Astrocyte (in vitro differentiated cells and primary cell): ENCODE measurements at places on chromosomes 6 and 20.

DNA sequence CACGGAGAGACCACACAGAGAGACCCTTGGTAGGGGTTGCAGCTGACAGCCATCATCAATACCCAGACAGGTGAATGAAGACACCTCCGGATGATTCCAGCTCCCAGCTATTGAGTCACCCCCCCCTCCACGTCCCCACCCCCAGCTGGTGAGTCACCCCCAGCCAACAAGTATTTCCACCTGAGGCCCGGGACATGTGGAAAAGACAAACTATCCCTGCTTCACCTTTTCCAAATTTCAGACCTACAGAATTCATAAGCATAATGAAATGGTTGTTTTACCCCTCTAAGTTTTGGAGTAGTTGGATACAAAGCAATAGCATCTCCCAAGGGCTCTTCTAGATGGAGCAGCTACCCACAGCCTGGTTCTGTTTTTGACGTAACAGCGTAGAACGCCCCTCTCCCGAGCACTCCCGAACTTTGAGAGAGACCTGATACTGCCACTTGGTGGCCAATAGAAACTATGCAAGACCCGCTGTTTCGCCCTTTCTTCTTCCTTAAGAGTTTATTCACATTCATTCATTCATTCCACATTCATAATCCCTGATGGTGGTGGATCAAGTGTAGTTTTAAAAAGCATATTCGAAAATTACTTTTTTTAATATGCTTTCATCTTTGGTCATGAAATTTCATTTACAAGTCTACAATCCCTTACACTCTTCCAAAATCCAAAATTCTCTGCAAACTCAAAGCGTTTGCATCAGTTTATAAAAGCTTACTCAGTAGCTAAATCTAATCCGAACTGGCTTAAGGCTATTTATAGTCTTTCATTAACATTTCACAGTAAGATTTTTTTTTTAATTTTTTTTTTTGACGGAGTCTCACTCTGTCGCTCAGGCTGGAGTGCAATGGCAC, 15.1 kb upstream of the PPP1R16B start:
- H3K36me3 ChIP-seq, result no peaks in the 10 kb centered on the region
- H3K4me3 ChIP-seq, result no peak overlapping the region
- H3K27ac ChIP-seq, result no peak overlapping the region
- H3K27me3 ChIP-seq, result peaks cover 1% of the 10 kb centered on the region
- no peaks in the 10 kb centered on the region for H3K4me1 ChIP-seq

GRCh38 chr6:167761794-167762258, 64.9 kb upstream of the AFDN start:
- no peaks in the 10 kb centered on the region for H3K36me3 ChIP-seq
- no peak overlapping the region for H3K27ac ChIP-seq
- H3K27me3 ChIP-seq, result peaks cover 4% of the 10 kb centered on the region
- no peak for DNase-seq
- no peak overlapping the region for H3K4me3 ChIP-seq
- no peaks in the 10 kb centered on the region for H3K4me1 ChIP-seq

- no peaks in the 10 kb centered on the region for H3K36me3 ChIP-seq
- H3K27ac ChIP-seq, result no peak overlapping the region
- H3K27me3 ChIP-seq, result no peaks in the 10 kb centered on the region
- no peaks in the 10 kb centered on the region for H3K4me1 ChIP-seq
Observed at GRCh38 chr6:75012018-75012417, 193.8 kb downstream of the COL12A1 start.

DNA sequence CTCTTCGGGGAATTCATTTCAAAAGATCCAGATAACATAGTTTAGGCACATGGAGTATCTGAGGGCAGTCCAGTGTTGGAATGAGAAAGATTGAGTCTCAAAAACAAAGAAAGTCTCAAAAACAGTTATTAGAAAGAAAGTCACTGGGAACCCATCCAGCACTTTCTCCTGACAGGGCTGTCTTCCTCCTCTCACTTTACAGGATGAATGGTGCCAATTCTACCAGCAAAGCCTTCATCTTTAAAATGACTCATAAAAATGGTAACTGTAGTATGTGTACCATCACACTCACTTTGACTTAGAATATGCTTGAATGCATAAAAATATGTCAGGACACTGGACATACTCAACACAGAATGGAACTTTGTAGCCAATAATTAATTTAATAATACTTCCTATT, 71.3 kb downstream of the SLC22A3 start:
- no peak overlapping the region for H3K4me3 ChIP-seq
- H3K36me3 ChIP-seq, result no peaks in the 10 kb centered on the region
- no peak for DNase-seq

DNA sequence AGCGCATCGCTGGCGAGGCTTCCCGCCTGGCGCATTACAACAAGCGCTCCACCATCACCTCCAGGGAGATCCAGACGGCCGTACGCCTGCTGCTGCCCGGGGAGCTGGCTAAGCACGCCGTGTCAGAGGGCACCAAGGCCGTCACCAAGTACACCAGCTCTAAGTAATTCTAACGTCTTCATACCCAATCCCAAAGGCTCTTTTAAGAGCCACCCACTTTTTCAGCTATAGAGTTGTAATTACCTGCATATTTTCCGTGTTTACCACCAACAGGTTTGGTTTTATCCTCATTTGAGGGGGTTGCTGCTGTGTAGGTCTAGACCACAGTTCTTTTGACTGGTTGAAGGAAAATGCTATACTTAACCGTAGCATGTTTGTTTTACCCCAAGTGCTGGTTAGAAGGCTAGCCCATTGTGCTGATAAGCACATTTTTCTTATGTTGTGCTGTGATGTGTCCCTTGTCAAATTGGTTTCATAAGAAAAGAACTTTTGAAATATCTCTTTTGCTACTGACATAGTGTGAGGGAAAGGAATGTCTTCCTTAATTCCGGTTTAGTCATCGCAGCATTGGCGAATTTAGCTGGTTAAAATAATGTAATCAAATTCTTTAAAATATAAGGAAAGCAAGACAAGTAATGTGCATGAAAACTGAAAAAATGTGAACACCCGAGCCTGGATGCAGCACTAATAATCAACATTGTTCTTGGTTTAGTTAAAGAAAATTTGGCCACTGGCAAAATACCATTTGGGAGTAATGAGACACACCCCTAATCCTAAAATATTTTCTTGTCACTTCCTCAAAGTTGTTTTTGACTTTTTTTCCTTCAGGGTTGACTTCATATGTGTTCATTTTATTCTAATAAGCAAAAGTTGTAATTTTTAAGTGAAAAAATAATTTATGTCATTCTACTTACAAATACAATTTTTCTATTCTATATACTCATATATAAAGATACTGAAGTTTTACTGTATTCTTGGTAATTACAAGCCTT, 112.8 kb downstream of the HFE start:
- H3K27me3 ChIP-seq, result no peaks in the 10 kb centered on the region
- H3K4me3 ChIP-seq, result peak overlapping the region; percentile 93
- no peaks in the 10 kb centered on the region for H3K36me3 ChIP-seq
- peak overlapping the region; percentile 82 for H3K27ac ChIP-seq

GRCh38 chr20:24100370-24101011, 111.9 kb upstream of the GGTLC1 start:
- H3K4me1 ChIP-seq, result peaks cover 41% of the 10 kb centered on the region
- H3K36me3 ChIP-seq, result no peaks in the 10 kb centered on the region
- no peak overlapping the region for H3K4me3 ChIP-seq
- peaks cover 5% of the 10 kb centered on the region for H3K27me3 ChIP-seq

- H3K4me1 ChIP-seq, result peaks cover 4% of the 10 kb centered on the region
- no peak overlapping the region for H3K4me3 ChIP-seq
- peak; percentile 54 for DNase-seq
- H3K27me3 ChIP-seq, result no peaks in the 10 kb centered on the region
- no peak overlapping the region for H3K27ac ChIP-seq
Observed at GRCh38 chr6:53896196-53896595, 101.4 kb downstream of the LRRC1 start.

DNA sequence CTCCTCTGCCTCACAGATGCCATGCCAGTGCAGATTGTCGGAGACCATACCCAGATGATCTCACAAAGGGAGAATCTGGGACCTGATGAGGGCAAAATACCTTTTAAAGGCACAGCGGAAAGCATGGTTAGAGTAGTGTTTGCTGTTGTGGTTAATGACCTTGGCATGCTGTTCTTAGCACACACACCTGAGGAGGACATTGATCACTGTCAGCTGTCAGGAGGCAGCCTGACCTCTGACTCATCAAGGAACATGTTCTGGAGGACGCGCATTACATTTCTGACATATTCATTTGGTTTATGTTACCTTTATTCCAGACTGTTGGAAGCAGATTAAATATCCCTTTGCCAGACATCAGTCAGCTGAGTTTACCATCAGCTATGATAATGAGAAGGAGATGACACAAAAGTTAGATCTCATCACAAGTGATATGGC, 57.1 kb downstream of the GOPC start:
- no peak overlapping the region for H3K4me3 ChIP-seq
- H3K27ac ChIP-seq, result peak overlapping the region; percentile 29
- H3K36me3 ChIP-seq, result peaks cover 45% of the 10 kb centered on the region
- peaks cover 33% of the 10 kb centered on the region for H3K4me1 ChIP-seq
- peak; percentile 60 for DNase-seq

DNA sequence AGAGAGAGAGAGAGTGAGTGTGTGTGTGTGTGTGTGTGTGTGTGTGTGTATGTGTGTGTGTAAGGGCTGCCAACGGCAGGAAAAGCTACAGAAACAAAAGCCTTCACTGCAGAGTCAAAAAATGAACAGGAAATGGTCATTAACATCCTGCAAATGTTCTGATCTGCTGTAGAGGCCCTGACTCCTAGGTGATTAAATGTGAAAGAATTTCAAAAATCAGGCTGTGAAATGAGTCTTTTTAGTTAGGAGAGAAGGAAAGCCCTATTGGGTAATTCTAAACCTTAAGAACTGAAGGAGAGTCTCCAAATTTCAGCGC, 166.5 kb upstream of the MYLIP start:
- no peaks in the 10 kb centered on the region for H3K36me3 ChIP-seq
- DNase-seq, result peak; percentile 87
- H3K4me1 ChIP-seq, result peaks cover 6% of the 10 kb centered on the region
- peak overlapping the region; percentile 9 for H3K27ac ChIP-seq
- no peaks in the 10 kb centered on the region for H3K27me3 ChIP-seq

DNA sequence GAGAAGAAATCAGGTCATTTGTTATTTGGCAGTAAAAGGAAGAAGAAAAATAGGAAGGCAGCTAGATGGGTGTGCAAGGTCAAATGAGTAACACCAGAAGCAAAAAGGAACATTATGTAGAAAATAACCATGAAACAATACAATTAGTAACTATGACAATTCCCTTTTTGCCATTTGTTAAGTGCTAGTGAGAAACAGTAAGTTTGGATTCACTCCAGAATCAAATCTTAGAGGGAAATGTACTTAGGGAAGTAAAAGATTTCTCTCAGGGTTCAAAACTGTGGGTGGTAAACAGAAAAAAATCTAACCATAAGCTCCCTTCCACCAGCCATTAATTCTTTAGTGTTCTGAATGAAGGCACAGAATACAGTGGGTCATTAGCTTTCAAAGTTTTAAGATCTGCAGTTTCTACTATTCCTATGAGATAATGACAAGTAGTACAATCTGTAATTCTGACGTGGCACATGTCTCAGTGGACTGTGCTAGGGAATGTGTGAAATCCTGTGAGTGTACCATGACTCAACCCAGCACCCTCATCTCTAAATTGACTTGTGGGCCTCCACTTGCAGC, 17.1 kb downstream of the REPS1 start:
- no peaks in the 10 kb centered on the region for H3K27me3 ChIP-seq
- H3K36me3 ChIP-seq, result no peaks in the 10 kb centered on the region
- H3K27ac ChIP-seq, result peak overlapping the region; percentile 89
- H3K4me3 ChIP-seq, result no peak overlapping the region
- peak; percentile 96 for DNase-seq

DNA sequence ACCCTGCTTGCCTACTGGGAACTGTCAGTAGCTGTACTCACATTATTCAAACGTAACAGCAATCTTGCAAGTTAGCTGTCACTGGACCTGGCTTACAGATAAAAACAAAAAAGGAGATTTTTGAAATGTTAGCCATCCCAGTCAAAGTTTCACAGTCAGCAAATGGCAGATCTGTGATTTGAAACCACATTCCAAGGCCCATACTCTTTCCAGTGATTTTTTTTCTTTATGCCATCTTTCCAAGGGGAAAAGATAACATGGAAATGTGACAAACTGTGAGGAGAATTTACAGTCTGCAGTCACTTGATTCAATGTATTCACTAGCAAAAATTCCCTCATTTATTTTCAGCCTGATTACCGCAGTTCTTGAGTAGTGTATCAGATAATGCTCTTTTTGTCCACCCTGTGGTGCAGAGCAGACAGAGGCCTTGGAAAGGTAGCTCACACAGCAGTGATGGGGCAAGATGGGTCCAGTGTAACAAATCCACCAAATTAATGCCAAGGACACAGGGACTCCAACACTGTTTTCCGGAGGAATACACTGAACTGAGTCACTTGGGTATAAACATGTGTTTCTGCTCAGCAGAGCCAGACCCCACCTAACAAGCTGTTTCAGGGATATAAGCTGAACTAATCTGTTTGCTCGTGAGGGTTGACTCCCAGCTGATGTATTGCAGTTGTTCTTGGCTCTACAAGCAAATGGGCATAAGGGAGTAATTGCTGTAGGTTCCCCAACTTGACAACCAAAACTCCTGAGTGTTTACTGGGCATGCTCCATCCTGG, 49.9 kb upstream of the ADGRF1 start:
- DNase-seq, result no peak
- peaks cover 5% of the 10 kb centered on the region for H3K4me1 ChIP-seq
- no peaks in the 10 kb centered on the region for H3K27me3 ChIP-seq

GRCh38 chr6:81634155-81634880, 118.2 kb downstream of the TENT5A start:
- no peaks in the 10 kb centered on the region for H3K27me3 ChIP-seq
- no peak overlapping the region for H3K4me3 ChIP-seq
- no peaks in the 10 kb centered on the region for H3K4me1 ChIP-seq
- H3K27ac ChIP-seq, result no peak overlapping the region

DNA sequence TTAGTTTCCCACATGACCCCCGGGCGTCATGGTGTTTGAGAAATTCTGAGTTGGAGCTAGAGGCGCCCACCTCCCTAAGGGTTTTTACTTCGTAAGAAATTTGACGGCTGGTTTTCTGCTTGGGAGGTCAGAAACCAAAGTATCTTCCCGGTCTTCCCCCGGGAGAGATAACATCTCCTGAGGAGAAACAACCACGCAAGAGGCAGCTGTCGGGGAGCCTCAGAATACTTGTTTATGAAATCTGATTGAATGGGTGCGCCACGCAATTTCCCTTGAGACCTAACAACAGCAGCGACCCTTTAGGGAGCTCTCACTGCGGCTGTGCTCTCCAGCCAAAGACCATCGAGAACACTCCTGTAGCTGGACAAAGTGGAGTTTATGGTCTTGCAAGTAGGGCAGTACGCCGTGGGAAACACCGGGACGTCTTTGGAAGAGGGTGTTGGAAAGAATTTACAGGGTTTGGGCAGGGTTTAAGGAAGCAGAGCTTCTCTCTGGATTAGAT, 608 bp upstream of the EIF2S2 start:
- peak; percentile 22 for DNase-seq
- H3K27me3 ChIP-seq, result peaks cover 3% of the 10 kb centered on the region
- H3K4me1 ChIP-seq, result peaks cover 10% of the 10 kb centered on the region
